IPS DF 6.9 (cell line): ENCODE measurements at places on chromosomes 6 and 20.

GRCh38 chr20:13102694-13103093 lies 93.9 kb downstream of the SPTLC3 start:
- no peak for DNase-seq

DNA sequence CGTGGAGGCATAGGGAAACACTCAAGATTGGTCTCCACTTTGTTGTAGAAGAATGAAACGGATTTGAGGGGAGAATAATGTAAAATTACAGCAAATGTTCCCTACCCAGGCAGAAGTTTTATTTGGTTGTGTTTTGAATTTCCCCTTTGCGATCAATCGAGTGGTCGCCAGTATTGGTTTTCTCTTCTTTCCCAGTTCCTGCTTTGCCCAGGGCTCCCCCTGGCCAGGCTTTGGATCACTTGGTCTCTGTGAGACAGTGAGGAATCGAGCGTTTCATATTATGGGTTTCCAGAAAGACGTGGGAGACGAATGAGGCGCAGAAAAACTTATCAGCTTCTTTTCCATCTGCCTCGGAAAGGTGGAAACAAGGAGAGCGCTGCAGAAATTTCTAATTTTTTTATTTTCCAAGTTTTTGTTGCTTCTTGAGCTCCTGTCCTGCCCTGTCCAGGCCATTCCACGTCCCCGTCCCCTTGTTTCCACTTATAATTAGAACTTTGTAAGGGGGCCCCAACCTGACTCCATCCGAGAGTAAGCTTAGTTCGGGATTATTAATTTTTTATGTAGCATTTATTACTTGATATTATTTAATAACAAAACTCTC lies 7.5 kb upstream of the TBX18 start:
- DNase-seq: no peak

DNA sequence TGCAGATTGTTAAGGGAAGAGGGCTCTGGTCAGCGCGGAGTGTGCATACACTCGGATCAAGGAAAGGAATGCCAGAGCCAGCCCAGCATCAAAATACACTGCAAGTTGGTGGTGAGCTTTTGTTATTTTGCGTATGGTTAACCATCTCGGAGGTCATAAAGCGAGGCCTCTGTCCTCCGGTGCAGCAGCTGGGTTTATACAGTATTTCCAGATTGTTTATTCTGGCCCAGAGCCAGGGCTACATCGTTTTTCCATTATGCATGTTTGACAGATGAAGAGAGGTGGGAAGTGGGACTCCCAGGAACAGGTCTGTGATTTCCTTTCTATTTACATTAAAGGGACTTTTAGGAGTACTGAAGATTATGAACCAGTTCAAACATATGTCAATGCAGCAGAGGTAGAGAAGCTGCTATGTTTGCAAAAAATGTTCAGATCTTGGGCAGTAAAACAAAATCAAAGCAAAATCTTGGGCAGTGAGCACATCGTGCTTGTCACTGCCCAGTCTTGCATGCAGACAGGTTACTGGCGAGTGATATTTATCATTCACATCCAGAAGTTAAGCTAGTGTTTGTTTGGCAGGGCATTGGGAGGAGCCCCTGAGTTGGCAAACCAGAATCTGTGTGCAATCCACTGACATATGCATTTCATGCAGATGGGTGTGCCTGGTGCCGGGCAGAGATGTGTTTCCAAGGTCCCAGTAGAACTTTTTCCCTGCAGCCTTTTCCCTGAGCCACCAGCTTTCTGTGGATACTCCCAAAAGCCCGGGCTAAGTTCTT lies 256.3 kb upstream of the TAB2 start:
- no peak for DNase-seq

- no peak for DNase-seq
Measured at GRCh38 chr6:142693441-142693840, 251.5 kb downstream of the HIVEP2 start.

DNA sequence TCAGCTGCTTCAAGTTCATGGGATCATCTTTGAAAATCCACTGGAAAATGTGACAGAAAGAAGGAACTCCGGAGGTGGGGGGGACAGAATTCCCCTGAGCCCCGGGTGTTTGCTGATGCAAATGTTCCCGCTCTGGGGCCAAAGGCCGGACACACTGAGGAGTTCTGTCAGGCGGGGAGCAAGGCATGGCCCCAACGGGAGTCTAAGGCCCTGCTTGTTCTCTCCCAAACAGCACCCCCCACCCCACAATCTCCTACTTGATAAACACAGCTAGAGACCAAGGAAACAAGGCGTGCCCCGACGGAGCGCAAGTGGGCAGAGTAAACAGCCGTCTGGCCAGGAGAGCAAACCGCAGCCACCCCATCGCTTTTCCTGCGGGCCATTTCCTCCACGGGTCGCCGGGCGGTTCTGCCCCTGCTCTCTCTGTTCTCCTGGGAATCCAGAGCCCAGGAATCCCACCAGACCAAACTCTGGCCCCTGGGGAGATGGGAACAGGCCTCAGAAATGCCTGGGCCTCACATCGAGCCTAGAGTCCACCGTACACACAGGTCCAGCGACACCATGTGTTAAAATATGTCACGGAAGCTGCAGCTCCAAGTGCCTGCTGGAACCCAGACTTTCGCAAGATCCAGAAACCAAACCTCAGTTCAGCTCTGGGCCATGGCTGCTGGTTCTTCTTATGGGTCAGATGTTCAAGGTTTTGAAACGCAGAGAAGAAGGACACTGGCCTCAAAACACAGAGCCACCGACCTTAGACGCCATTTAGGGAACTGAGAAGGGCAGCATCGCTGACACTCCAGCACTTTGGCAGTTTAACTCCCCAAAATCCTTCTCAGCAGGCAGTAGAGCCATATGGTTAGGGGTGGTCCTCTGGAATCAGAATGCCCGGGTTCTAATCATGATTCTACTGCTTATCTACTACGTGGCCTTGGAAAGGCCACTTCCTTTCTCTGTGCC lies 104.2 kb downstream of the PREX1 start:
- DNase-seq: no peak

DNA sequence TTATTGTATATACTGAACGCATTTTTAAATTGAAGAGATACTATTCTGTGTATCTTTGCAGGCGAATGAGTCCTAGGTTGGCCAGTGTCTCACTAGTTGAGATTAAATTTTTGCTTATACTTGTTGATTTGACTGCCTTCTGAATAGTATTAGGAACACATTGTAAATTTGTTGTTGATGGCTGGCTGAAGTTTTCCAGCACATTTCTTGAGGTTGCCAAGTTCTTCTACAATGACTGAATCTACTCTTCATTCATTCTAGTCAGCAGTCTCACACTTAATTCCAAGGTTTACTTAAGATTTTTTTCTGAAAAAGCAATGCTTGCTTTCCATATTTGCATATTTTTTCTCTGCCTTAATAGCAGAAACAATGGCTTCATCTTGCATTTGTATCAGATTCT lies 151.7 kb downstream of the ZFAND3 start:
- no peak for DNase-seq

DNA sequence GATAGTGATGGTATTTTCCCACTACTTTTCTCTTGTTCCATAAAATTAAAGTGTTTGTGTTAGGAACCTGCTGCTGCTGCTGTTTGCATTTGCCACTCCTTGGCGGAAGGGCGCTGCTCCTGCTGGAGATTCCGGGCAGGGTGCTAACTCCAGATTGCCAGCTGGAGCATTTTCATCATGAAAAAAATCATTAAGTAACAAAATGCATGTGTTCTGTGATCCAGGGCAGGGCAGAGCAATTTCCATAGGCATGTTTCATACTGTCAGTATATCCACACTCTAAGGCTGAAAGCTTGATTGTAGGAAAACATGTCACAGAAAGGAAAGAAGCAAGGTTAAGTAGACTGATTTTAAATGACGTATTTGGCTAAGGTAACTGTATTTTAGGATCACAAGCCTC lies 24.0 kb downstream of the PBOV1 start:
- DNase-seq: no peak

- no peak for DNase-seq
Measured at GRCh38 chr6:163438940-163439335, 24.4 kb downstream of the QKI start.

DNA sequence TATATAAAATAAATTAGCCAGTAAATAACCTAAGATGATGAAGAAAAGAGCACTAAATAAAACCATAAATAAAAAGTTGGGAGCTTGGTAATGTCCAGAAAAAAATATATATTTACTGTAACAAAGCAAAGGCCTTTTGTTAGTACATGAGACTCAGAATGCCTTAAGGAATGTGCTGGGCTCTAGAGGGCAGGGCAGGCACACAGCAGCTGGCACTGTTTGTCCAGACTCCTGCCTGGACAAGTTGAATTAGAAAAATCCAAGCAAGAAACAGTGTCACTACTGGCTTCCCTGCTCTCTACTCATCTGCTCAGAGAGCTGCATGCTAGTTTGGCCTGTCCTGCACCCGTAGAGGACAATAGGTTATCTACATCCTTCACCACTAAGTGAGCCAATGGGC lies 8.8 kb downstream of the DEFB129 start:
- DNase-seq: no peak

DNA sequence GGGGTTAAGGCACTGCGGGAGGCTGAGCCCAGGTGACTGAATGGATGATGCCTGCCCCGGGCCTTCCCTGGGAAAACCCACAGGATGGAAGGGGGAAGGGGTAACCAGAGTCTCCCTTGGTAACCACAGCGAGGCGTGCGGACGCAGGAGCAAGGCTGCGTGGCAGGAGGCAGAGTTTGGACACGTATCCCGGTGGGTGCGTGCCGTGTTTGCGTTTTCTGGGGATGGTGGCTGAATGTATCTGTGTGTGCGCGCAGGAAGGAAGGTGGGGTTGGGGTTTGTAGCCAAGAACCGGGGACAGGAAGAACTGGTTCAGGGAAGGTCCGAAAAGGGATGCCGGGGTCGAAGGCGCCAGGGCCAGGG lies 1.8 kb downstream of the MDGA1 start:
- DNase-seq: no peak

DNA sequence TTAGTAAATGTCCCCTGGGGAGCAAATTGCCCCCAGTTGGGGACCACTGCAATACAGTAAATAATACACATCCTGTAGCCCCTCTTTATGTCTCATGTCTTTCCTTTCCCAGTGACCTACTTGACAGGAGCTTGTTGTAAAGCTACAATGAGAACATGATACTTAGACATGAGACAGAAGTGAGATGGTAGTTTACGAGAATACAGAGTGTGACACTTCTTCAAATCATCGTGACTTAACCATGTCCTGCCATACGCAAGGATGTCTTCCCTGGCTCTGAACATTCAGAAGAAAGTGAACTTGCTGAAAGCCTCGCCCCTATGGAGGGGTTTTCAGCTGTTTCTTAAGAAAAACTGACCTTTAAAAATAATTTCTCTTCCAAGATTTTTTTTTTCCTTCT lies 101.0 kb upstream of the SPACA1 start:
- no peak for DNase-seq

GRCh38 chr6:161237176-161237575 lies 36.7 kb downstream of the AGPAT4 start:
- DNase-seq: no peak

- no peak for DNase-seq
Measured at GRCh38 chr6:156943816-156944215, 166.6 kb downstream of the ARID1B start.

GRCh38 chr6:166998256-166999144 lies 697 bp upstream of the CEP43 start:
- DNase-seq: no peak

DNA sequence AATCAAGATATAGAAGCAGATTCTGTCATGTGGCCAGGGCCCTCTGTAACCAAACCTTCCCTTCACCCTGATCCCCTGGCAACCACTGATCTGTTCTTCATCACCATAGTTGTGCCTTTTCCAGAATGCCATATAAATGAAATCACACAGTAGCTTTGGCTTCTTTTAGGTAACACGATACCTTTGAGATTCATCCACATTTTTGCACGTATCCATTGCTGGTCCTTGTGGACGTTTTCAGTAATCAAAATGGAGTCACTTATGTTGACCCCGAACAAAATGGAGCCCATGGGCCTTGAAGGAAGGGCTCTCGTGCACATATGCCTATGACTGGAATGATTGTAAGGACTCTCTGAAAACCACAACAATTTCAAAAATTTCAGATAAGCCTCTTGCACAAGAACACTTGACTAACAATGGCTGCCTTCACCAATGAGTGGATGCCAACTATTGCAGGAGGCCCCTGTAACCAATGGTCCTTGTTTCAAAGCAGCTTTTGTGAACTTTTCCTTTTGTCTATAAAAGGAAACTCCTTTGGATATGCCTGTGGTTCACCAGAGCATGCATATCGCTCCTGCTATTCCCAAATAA lies 84.3 kb upstream of the RALY start:
- no peak for DNase-seq

DNA sequence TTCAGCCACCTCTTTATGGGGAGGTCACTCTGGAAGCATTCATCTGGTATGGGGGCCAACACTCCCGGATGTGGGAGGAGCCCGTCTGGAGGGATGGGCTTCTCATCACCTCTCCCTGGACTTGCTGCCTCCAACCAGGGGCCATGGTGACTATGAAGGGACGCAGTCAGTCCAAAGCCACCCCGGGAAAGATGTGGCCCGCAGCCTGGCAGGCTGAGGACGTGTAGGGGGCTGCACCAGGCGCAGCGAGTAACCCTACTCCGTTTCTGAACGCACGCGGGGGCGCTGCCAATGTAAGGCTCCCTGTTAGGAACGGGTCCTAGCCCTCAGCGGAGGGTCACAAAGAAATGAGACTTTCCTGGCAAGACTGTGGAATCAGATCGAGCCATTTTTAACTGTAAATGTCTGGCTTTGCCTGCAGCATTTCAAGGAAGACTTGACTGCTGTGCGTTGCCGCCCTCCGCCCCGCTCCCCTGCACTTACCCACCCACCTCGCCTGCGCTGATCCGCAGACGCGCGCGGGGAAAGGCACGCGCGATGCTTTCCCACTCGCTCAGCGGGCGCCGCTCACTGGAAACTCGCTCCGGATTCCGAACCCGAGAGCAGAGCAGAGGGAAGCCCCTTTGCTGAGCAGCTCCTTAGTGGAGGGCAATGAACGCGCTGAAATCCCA lies 55.1 kb downstream of the IL20RA start:
- no peak for DNase-seq

- no peak for DNase-seq
Measured at GRCh38 chr20:56171087-56172012, 77.2 kb upstream of the MC3R start.

DNA sequence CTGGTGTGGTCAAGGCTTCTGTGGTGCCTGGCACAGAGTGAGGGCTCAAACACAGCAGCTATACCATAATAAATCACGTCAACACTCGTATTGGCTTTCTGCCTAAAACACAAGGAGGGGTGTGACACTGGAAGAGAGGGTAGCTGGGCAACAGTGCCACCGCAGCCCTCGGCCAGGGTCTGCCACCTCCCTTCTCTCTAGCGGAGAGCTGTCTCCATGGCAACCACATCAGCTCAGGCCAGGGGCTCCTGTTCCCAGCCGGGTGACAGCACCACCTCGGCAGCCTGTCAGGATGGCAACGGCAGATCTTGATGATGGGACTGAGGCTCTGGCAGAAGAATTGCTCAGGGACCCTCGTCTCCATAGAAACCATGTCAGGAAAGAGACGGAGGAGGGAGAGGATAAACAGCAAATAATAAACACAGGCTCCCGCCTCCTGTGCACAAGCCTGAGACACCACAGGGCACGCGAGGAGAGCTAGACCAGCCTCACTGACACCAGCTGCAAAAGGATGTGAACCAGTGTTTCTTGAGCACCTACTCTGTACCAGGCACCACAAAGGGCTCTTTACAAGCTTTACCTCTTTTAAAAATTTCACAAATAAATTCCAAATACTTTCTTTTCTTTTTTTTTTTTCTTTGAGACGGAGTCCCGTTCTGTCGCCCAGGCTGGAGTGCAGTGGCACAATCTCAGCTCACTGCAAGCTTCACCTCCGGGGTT lies 50.4 kb upstream of the TLDC2 start:
- DNase-seq: no peak
